ENCODE measurements at places on chromosomes 1 and 21.

DNA sequence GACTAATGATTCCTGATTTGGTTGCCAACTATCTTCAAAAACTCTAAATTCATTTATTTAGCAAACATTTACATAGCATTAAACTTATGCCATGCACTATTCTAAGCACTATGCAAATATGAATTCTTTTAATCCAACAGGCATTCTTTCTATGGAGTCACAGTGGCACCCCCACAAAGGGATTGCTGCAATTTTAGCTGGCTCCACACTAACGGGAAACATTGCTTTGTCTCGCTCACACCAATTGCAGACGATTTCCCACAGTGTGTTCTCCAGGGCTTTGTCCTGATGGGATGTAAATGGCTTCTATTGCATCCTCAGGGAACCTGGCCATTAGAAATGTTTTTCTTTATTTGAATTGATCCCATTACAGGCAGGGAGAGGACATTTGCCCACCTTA lies 259.1 kb downstream of the BARHL2 start:
- no peak for DNase-seq

DNA sequence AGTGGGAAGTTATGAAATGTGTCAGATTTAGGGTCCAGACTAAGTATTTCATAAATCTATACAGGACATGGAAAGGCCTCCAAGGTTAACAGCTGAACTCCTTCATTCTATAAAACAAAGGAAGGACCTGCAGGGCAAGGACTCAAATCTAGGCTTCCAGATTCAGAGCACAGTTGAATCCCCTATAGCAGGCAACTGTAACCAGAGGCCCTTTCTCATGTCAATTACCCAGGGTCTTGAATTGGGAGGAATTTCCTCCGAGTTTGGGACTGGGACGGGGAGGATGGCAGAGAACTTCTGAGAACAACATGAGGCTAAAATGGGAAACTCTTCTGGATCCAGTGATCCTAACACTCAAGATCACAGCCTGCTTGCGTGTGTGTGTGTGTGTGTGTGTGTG lies 112.9 kb upstream of the BEND5 start:
- DNase-seq = no peak

DNA sequence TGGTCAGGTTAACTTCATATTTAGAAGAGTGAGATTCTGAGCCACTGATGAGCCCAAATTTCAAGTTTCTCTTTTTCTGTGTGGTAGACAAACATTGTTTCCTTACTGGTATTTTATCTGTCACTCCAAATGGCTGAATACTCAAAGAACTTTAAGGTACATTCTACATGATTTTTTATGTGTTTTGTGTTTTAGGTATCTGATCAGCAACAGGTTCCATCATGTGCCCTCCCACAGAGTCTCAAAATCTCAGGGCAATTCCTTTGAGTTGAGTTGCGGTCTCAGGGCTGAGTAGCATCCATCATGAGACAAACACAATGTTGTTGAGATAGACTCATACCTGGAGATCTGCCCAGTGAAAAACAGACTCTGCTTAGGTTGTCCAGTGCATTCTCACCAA lies 14.7 kb upstream of the CEP350 start:
- DNase-seq = no peak

GRCh38 chr1:196178083-196178635 lies 430.1 kb downstream of the KCNT2 start:
- no peak for DNase-seq

All from left ventricle myocardium inferior (tissue), 1 donor.